Stimulated activated CD4-positive, alpha-beta T cell treated with anti-CD3 and anti-CD28 coated beads, Interleukin-4, amount 100 ng/mL, for 4 hours (primary cell): ENCODE measurements at places on chromosomes 6 and 20.

- no peak for DNase-seq
Observed at GRCh38 chr6:150866991-150867501, 1.5 kb downstream of the MTHFD1L start.

- DNase-seq = no peak
Observed at GRCh38 chr6:38755207-38755606, 40.1 kb downstream of the DNAH8 start.

DNA sequence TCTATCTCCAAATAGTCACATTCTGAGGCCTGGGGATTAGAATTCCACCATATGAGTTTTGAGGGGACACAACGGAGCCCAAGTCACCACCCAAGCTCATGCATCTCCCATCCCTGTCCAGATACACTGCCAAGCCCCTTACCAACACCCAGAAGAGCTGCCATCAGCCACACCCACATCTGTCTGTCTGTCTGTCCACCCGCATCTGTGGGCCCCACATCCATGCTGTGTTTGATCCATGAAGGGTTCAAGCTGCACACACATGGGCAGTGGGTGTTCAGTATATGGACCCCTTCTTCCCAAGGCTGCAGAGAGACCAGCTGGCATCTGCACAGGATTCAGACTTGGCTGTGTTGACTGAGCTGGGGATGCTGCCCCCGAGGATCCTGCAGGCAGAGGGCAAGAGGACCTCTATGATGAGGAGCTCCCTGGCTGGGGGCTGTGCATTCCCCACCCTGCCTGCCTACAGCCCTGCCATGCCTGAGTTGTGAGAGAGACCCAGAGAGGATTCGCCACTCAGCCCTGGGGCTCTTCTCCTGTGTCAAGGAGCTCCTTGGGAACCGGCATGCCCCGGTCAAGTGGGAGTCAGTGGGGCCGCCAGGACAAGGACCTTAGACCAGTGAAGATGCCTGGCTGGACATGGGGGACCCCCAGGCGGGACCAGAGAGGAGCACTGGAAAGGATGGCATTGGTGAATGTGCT, 206.4 kb downstream of the SYNDIG1 start:
- DNase-seq = no peak

DNA sequence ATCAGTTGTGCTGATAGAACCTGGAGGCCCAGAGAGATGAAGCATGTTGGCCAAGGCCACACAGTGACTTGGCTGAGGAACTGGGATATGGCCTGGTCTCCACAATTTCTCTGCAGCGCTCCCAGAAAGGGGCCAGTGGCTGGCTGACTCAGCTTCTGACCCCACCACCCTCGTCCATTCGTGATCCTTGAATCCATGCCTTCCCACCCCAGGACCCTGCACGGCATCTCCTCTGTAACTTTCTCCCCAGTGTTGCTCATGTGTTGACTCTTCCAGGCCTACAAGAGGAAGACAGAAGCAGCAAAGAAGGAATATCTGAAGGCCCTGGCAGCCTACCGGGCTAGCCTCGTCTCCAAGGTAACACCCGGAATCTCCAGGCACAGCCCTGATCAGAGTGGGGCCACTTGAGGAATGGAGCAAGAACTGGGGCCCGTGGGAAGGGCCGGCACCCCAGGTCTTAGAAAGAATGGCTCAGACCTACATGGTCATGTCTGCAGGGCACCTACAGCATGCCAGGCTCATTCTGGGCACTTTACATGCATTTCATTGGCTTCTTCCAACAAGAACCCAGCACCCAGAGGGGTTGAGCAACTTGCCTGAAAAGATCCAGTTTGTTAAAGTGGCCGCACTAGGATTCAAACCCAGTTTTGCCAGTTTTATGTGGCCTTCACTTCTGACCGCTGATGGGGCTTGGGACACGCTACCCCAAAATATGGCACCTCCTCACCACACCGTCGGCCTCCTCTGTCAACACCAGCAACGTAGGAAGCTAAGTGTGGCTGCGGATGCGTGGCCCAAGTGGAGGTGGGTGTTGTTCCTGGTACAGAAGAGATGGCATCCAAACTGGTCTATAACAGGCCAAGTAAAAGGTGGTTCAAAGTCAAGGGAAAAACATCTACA, 122.2 kb downstream of the JPH2 start:
- no peak for DNase-seq

GRCh38 chr6:81105998-81106397, 646.5 kb downstream of the TENT5A start:
- DNase-seq = no peak

DNA sequence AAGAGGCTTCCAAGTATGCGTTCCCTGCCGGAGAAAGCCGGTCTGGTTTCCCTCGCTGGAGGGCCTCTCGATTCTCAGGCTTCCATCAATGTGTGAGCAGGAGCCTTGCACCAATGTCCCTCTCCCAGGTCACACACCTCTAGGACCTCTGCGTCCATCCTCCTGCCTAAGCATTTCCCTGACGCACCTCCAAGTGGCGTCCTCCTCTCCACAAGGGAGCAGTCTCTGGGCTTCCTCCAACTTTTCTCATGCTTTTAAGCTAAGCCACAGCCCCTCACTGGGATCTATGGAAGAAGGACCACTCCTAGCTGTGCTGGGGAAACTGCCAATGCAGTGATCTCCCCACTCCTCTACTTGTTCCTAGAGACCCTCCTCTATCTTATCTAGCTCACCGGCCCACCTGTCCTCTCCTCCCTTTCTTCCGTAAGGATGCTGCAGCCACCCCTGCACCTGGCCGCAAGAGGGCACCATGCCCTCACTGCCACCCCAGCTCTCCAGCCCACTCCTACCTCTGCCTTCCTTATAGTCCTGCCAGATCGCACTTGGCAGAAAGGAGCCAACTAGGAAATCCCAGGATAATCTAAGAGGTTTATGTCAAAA, 258.7 kb downstream of the LRFN2 start:
- DNase-seq = peak; percentile 15

DNA sequence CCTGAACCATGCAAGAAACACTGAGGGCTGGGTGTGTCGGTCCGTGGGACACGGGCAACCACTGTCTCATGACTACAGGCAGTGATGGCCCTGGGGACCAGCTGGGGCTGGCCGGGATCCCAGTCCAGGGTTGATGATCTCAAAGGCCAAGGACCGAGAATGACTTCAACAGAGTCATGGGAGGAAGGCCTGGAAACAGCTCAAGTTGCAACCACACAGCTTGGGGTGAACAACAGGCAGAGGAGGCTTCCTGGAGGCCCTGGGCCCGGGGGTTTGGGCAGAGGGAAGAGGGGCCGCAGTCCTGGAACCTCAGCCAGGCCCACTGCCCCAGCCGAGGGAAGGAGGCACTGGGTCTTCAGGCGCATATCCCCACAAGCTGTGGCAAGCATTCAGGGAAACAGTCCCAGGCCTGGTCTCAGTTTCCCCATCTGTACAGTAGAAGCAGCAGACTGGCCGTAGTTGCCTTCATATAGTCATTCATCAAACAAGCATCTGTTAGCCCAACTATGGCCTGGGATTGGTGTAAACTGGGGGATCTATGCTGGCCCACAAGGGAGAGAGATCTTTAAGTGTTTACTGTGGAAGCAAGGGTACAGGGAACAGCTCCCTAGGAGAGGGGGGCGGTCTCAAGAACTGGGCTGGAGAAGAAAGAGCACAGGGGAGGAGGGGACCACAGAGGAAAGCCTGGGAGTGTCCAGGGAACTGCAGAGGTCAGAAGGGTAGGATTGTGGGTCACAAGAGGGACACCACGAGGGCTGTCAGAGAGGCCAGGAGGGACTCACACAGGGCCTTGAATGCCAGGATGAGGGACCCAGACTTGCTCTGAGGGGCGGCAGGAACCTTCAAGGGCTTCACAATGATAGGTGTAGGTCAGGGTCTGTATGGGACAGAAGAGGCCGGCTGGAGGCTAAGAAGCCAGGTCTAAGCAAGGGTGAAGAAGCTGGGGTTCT, 2.1 kb downstream of the MYL9 start:
- DNase-seq = no peak

GRCh38 chr6:43744491-43744890, 25.5 kb upstream of the VEGFA start:
- DNase-seq = no peak

DNA sequence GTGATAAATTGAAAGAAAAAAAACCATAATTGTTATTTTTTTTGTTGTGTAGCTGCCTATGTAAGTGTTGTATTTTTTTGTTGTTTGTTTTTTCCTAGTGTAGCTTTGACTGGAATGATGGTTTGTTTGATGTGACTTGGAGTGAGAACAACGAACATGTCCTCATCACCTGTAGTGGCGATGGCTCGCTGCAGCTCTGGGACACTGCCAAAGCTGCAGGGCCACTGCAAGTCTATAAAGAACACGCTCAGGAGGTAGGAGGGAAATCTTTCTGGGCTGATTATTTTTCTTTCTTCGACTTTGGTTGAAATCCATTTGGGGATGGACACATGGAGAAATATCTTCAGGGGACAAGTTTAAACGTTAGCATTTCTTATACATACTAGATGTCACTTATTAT, 3.8 kb downstream of the PEX7 start:
- DNase-seq = no peak

GRCh38 chr6:158860279-158860865, 41.2 kb upstream of the EZR start:
- no peak for DNase-seq

DNA sequence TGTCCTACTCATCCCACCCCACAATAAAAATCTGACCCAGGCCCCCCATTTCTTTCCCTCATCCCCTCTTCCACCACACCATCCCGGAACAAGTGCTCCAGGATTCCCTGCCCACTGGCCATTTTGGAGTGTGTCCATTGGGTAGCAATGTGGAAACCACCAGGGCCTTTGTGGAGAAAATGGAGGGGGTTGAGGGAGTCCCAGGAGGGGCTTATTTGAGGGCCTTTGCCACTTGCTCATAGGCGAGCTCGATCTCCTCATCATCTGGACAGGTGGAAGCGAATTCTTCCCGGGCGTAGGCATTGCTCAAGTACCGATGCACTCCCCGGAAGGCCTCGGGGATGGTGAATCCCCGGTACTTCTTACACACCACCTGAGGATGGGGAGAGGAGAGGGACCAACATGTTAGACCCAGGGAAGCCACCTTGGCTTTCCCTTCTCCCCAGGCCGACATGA, 1.6 kb upstream of the DDAH2 start:
- DNase-seq = no peak

GRCh38 chr6:491233-491632, 99.7 kb downstream of the IRF4 start:
- DNase-seq = peak; percentile 34

- no peak for DNase-seq
Observed at GRCh38 chr6:14734416-14735340, 511.2 kb upstream of the JARID2 start.

- no peak for DNase-seq
Observed at GRCh38 chr20:9514072-9514460, 324 bp upstream of the LAMP5 start.

DNA sequence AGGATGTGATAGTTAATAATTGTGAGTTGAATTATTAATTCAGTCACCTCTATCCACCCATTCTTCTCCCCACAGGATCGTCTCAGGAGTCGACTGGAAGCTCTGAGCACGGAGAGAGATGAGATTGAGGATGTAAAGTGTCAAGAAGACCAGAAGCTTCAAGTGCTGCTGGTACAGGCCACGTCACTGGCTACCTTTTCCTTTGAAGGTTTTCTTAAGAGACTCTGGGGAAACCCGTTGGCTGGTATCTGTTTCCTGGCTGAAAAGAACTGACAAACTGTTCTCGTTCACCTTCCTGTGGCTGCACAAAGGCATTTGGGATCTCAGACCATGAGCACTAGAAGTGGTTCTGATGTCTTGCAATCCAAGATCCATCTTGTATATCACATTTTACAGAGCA, 3.8 kb downstream of the TRIM15 start:
- no peak for DNase-seq

- DNase-seq = no peak
Observed at GRCh38 chr6:157054531-157054979, 268.8 kb downstream of the TMEM242 start.

DNA sequence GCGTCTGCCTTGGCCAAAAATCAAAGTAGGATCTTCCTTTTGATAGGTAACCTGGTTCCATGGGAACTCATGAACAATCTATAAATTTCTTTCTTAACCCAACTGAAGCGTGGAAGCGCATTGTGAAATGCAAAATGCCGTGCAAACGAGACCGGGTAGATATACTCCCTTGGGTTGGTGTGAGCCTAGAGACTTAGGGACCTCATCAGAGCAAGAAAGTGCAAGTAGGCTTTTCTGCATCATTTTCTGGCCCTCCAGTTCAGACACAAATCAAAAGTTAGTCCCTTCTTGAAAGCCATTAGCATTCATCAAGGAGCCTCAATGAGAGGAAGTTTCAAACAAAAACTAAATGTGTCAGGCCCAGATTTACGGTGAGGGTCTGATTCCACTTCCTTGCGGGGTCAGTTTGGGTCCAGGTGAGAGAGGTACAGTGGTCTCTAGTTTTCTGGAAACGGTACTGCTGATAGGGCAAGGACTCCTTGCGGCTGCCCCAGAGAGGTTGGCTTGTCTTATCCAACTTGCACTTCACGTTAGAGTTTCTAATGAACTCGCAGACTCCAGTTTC, 5.3 kb upstream of the ZNF184 start:
- DNase-seq = no peak

DNA sequence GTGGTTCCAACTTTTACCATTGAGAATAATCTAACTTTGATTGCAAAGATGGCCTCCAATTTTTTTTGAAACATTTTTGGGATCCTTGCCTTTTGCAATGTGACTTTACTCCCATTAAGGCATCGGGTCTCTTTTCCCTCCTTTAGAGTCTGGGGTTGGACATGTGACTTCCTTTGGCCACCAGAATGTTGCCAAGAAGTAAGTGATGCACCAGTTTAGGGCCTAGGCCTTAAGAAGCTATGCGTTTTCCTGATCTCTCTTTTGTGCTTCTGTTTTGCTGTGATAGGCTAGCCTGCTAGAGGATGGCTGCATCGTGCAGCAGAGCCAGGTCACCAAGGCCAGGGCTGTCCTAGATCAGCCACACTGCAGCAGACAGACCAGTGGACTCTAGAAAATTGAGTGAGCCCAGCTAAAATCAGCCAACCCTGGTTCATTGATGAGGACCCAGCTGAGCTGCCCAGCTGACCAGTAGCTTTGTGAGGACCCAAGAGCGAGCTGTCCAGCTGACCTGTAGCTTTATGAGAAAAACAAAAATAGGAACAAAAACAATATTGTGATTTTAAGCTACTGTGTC, 594.0 kb upstream of the JAG1 start:
- DNase-seq = no peak

- DNase-seq = no peak
Observed at GRCh38 chr6:16717275-16717942, 43.9 kb downstream of the ATXN1 start.

DNA sequence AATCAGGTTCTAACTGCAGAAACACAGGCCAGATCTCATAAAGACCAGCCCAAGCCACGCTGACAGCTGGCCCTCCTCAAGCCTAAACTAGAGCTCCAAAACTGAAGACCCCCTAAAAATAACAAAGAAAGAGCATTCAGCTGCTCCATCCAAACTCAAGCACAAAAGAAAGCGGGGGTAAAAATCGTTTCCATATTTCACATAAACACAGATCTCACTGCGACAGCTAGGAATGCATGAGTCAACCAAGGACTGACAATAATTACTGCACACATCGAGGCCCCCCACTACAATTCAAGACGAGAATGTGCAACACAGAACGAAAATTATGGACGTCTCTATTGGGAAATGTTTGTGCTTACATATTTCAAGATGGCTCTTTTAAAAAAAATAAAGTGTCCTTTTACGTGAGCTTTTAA, 31.1 kb downstream of the CNKSR3 start:
- DNase-seq = no peak

GRCh38 chr6:16773362-16773761, 12.1 kb upstream of the ATXN1 start:
- DNase-seq = no peak

GRCh38 chr6:46291275-46291633, 120.5 kb upstream of the ENPP5 start:
- DNase-seq = no peak

- DNase-seq = no peak
Observed at GRCh38 chr20:49034070-49034732, 11.9 kb upstream of the CSE1L start.
